ENCODE measurements at places on chromosomes 13 and 19.

DNA sequence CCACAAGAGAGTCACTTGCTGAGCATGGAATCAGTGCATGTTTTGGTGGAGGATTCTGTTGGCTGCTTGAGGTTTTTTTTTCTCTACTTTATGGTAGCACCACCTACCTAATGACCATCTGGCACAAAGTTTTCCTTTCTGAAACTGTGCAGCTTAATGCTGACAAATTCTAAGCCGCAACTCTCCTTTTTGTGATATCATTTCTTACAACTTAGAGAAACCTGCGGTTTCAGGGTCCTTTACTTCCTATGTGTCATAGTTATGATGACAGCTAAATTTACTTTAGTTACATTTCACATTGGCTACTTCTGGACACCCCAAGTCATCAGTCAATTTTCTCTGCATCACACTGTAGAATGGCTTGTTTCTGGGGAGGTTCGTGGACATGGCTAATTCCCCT is 115.4 kb upstream of the TMTC4 start:
- no peak for DNase-seq

- no peak for DNase-seq
These were observed 201.9 kb downstream of the FGF9 start for GRCh38 chr13:21872795-21873194.

- no peak for DNase-seq
These were observed 5.0 kb downstream of the SGTA start for GRCh38 chr19:2777952-2778683.

DNA sequence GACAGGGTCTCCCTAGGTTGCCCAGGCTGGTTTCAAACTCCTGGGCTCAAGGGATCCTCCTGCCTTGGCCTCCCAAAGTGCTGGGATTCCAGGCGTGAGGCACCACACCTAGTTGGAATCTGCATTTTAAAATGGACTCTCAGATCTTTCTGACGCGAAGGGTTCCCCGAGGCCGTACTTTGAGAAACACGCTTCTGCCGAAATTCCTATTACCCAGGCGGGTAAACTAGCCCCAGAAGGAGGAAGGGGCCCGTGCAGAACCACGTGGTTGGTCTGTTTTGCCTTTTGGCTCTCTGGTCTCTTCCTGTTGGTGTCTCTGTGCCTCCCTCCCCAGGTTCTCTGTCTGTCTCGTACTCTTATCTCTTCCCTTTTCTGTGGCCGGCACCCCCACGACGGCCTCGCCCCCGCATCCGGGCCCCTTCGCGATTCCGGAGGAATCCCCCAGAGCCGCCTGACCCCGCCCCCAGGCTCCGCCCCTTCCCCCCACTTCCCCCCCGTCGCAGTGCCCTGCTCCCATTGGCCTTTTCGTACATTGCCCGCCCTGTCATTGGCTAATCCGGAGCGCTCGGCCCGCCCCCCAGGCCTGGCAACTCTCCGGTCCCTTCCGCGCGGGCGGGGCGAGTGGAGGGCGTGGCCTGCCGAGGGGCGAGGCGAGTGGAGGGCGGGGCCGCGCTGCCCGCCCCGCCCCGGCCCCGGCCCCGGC is at the start of gene TNFAIP8L1:
Gene TNFAIP8L1 (plus strand): TSS at position 689 of the 703 bp plus-strand sequence. CDS start 12,354 bp downstream, outside the sequence.
- DNase-seq, result peak; percentile 98

DNA sequence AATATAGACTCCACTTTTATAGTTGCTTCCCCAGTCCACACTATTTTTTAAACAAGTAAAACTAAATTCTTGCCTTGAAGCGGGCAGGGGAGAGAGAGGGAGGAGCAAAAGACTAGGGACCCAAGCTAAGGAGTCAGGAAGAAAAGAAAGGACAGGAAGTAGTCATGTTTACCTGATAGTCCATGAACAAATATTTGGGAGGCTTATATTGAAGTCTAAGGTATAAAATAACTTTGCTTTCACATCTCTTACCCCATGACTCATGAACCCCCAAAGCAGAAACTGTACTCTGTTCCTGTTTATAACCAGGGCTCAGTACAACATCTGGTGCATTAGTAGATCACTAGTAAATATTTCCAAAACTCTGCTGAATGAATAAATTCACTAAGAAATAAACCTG is 67.3 kb downstream of the ZAR1L start:
- DNase-seq, result no peak

GRCh38 chr19:34904664-34905527 is 21.8 kb upstream of the ZNF30 start:
- DNase-seq, result no peak

- DNase-seq, result peak; percentile 53
These were observed at the start of gene MRI1 for GRCh38 chr19:13764101-13764807. Gene MRI1 (plus strand): TSS chr19:13764522. CDS start chr19:13764589, 67 bp downstream.

DNA sequence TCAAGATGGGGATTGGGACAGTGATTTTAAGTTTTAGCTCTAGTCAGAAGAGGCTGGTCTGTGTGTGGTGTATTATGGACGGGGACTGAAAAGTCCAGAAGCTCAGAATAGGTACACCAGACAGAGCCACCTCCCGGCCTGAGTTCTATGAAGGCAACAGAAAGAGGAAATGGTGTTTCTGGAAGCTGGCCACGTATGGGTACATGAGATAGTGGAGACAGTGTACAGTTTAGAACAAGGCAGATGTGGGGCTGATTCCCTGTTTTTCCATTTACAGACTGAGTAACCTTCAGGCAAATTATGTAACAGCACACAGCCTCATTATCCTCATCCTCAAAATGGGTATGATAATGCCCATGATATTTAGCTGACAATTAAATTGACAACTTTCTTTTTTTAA is 1.3 kb downstream of the ZNF175 start:
- no peak for DNase-seq

DNA sequence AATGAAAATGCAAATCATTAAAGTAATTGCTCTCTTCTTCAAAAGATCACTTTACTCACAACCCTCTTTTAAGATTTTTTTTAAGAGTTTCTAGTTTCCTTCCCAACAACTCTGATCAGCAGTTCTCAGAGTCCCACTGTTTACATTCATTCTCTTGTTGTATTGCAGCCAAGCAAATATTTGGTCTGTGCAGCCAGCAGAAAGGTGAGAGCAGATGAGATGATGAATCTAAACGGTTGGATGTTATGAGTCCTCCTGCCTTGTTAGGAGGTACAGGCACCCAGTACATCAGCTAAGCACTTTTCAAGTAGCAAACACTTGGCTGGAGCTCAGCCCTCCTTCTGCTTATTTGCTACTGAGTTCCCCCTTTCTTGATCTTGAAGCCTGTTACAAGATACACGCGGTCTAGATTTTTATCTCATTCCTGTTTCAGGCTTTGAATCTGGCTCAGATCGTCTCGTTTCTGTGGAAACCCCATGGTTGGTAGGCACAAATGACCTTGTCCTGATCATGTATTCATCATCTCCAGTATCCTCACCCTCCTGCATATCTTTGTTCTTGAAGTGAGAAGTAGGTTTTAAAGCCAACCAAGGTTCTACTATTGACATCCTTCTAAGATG is 300.7 kb downstream of the DCT start:
- no peak for DNase-seq

DNA sequence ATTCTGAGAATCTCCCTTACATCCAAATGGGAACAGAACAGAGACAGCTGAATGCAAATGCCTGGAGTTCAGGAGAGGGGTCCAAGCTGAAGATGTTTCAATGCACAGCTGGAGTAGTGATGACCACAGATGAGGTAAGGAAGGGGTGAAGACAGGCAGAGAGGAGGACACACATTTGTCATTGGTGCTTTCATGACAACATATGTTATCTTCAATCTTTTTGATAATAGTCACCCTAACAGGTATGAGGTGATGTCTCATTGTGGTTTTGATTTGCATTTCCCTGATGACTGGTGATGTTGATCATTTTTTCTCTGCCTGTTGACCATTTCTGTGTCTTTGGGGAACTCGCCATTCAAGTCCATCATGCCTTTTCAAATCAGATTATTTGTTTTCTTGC is 19.2 kb downstream of the SIGLEC7 start:
- no peak for DNase-seq

DNA sequence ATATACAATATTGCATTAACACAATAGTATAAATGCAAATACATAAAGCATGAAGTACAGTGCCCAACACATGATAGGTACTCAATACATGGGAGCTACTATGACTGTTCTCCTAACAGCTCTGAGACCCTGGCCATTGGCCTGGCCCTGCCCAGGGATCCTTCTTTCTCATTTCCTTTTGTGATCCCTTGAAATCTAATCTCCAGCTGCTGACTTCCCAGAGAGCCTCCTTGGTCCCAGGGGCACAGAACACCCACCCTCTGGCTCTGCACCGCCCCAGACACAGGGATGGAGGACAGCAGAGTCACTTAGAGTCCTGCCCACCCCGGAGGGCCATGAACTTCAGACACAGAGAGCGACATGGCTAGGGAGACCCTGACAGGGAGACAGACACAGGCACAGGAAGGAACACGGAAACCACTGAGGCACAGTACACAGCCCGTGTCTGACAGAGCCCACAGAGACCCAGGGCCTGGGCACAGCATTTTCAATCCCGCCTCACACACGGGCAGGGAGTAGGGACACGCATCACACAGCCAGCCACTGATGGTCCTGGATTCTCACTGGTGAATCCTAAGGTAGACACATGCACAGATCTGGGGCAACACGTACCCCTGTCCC is 4.2 kb upstream of the SYCN start:
- no peak for DNase-seq

GRCh38 chr13:111187960-111188541 is 72.9 kb downstream of the ARHGEF7 start:
- no peak for DNase-seq

GRCh38 chr19:5891938-5892771 is 11.4 kb downstream of the NDUFA11 start:
- DNase-seq, result no peak

DNA sequence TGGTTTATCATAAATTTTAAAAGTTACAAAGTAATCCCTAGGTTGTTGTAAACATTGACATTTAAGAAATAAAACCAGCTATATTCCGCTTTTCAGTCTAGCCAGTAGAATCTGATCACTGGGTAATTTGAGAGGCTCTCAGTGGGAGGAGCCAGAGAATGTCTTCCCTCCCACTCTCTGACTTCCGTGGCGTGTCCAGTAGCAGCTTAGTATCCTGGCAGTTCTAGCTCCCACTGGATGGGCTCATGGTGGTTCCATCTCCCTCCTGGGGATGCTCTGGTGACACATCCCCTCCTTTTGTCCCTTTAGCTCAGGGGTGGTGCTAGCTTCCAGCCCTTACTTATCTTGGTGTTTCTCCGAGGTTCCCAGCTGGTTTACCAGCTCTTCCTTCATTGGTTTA is 34.5 kb downstream of the MTUS2 start:
- DNase-seq, result no peak

- DNase-seq, result no peak
These were observed 97.3 kb downstream of the SERP2 start for GRCh38 chr13:44470638-44471562.

DNA sequence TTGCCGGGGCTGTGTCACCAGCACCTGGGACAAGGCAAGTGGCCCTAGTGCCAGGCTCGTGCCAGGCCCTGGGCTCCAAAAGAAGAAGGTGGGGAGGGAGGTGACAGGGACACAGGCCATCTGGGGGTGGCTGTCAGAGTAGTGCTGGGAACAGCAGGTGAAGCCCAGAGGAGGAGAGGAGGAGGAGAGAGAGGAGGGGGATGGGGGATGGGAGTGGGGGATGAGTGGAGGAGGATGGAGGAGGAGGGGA is 18.7 kb downstream of the LSM4 start:
- DNase-seq, result no peak

- DNase-seq, result no peak
These were observed 82.6 kb downstream of the KATNAL1 start for GRCh38 chr13:30224732-30225131.

DNA sequence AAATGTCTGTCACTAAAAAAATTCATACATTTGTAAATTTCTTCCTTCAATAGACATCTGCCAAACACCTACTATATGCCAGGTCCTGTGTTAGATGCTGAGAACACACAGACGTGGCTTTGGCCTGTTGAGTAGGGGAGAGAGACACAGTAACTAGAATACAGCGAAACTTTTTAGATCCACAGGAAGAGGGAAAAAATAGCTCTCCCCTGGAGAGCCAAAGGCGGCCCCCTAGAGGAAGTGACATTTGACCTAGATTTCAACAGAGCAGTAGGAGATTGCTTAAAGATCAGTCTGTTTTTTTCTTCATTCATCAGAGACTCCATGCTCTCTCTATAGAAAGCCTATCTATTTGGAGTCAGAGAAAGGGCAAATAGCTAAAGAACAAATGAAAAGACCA is 11.3 kb downstream of the LCP1 start:
- no peak for DNase-seq

DNA sequence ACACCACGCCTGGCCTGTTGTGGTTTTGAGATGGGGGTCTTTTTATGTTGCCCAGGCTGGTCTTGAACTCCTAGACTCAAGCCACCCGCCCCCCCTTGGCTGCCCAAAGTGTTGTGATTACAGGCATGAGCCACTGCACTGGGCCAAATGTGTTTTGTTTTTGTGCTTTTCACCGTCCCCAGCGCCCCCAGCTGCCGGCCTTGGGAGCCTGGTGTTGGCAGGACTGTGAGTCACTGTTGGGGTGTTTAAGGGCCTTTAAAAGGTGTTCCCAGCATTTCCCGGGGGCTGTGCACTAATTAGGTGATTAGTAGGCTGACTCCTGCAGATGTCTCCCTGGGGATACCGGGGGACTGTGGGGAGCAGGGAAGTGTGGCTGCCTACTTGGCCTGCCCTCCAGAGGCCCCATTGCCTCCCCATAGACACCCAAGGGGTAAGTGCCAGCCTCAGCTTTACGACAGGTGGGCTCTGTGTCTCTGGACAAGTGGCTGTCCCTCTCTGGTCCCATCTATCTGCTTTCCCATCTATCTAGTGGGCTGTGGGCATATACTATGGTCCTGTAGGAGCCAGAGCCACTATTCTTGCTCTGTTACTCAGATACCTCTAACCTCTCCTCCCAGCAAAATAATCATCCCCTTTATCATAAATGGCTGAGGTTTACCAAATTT is 11.8 kb upstream of the TLE5 start:
- no peak for DNase-seq

GRCh38 chr13:103516015-103516795 is 450.0 kb upstream of the SLC10A2 start:
- no peak for DNase-seq

DNA sequence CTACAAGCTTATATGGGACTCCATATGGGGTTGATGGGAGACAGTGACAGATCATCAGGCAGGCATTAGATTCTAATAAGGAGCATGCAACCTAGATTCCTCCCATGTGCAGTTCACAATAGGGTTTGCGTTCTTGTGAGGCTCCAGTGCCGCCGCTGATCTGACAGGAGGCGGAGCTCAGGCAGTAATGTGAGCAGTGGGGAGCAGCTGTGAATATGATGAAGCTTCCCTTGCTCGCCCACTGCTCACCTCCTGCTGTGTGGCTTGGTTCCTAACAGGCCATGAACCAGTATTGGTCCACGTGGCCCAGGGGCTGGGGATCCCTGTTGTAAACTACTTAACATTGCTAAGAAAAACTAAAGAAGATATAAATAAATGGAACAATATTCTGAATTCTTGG is 378.4 kb downstream of the KCNRG start:
- no peak for DNase-seq

- no peak for DNase-seq
These were observed 18.2 kb upstream of the IGFL1 start for GRCh38 chr19:46211201-46211881.

DNA sequence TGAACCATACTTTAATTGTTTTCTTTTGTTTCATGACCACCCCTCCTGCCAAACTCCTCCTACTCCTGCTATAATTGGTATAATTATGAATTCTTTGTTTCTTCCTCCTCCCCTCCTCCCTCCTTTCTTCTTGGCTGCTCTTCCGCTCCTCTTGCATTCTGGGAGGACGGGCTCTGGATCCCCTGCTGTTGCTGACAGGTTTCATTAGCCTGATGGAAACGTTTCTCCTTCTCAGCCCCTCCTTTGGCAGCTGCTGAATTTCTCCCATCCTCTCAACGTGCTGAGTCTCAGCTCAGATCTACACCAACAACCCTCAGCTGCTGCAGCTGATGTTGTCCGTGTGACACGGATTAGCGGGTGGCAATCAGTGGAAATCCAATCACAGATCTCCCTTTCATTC is 97.1 kb upstream of the UBAC2 start:
- DNase-seq, result no peak

All from activated T-helper 1 cell treated with Interleukin-2 at 50 U/mL for 16 hours (primary cell).